Kidney (tissue), 22 donors: ENCODE measurements at places on chromosomes 7 and 10.

GRCh38 chr10:80493522-80494051 is 39.5 kb downstream of the TSPAN14 start:
- DNase-seq: no peak

GRCh38 chr10:86981716-86982115 is 13.4 kb downstream of the ADIRF start:
- no peak for DNase-seq

- DNase-seq: no peak
These were observed 84.0 kb upstream of the MYO3A start for GRCh38 chr10:25849988-25850387.

DNA sequence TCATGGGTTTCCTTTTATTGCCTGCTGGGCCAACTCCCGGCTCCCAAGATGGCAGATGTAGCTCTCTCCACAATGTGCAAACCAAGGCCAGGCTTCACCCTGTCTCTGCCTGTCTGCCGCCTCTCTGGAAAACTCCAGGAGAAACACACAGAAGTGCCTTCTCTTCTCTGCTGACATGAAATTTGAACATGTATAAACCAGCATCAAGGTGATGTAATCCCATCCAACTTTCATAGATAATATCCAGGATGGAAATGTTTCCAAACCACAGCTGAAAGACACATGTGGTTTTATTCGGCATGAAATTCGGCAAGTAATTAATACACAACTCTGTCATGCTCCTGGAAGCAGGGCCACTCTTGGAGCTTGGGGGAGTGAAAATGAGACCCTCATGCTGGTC is 297.2 kb downstream of the C7orf25 start:
- DNase-seq: no peak

GRCh38 chr7:14900051-14900450 is 2.5 kb downstream of the DGKB start:
- DNase-seq: no peak
